T-helper 2 cell (primary cell): ENCODE measurements at places on chromosomes 3 and 15.

DNA sequence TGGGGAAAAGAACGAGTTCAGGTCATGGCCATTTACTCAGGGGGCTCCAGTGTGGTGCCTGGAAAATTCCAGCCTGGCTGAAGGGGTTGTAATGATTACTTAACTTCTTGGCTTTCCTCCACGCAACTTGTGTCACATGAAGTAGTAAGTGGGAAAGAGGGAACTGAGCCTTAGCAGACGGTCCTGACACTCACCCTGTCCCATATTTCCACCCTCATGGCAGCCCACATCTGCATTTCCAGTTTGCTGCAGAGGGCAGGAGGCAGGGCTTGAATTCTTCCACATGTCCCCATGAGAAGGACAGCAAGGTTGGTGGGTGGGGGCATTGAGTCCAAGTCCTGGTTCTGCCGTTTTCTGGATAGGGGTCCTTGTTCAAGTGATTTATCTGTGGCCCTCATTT is 7.8 kb upstream of the CAMP start:
- DNase-seq, result no peak

DNA sequence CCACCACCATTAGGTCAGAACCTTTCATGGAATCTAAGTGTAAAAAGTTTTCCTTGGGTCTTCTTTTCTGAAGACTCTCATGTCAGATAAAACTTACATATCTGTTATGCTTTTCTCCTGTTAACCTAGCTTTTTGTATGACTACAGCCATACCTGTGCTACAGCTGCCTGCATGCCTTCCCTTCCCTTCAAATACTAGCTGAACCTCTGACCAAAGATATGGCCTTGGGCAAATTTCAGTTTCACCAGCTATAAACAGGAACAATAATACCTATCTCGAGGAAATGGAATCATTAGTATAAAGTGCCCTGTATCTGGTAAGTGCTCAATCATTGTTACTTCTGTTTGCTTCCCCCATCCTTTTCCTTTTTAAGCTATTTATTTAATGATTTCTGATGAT is 25.0 kb downstream of the GLB1 start:
- no peak for DNase-seq

GRCh38 chr15:28107111-28107903 is 8.2 kb upstream of the OCA2 start:
- no peak for DNase-seq

DNA sequence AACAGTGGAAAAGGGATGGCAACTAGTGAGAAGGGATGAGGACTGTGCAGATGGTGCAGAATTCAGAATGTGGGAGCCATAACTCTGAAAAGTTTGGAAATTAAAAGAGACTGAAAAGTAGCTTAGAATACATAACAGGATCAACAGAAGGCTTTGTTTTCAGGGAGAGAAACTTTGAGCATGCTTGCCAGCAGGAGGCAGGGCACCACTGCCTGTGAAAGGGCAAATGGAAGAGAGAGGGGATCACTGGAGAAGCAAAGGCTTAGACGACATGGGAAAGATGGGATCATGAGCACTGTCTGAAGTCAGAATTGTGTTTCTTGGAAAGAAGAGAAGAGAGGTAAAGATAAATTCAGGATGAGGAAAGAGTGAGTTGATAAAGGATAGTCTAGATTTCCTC is 99.6 kb downstream of the ABI3BP start:
- DNase-seq, result no peak

- no peak for DNase-seq
Measured at GRCh38 chr3:104556372-104557078, 810.2 kb upstream of the ALCAM start.
